ENCODE measurements at places on chromosomes 13 and 19.

DNA sequence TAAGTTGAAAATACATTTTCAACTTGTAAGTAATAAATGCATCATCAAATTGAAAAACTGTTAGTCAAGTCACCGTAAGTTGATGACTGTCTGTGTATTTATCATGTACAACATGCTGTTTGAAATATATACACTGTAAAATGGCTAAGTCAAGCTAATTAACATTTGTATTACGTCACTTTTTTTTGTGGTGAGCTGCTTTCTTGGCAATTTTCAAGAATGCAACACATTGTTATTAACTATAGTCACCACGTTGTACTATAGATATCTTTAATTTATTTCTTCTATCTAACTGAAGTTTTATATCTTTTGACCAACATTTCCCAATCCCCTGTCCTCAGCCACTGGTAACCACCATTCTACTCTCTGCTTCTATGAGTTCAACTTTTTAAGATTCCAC is 57.0 kb downstream of the RBM26 start:
- DNase-seq: no peak

GRCh38 chr13:96816261-96816660 is 178.0 kb downstream of the OXGR1 start:
- peak; percentile 45 for DNase-seq

DNA sequence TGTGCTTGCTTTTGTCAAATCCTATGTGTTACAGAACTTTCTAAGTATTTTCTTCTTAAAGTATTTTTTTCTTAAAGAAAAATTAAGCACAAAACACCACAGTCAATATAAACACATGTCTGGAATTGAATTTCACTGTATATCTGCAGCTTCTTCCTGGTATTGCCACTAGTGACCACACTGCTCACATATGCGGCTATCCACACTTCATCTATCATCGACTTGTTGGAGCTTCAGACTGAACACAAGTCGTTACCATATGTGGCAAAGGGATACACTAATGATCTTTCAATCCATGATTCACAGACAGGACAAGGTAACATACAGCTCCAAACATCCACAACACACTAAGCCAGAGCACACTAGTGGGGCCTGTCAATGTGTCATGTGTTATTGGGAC is 498.4 kb upstream of the ARGLU1 start:
- DNase-seq: no peak

GRCh38 chr13:47126432-47126831 is 229.6 kb upstream of the HTR2A start:
- DNase-seq: no peak

DNA sequence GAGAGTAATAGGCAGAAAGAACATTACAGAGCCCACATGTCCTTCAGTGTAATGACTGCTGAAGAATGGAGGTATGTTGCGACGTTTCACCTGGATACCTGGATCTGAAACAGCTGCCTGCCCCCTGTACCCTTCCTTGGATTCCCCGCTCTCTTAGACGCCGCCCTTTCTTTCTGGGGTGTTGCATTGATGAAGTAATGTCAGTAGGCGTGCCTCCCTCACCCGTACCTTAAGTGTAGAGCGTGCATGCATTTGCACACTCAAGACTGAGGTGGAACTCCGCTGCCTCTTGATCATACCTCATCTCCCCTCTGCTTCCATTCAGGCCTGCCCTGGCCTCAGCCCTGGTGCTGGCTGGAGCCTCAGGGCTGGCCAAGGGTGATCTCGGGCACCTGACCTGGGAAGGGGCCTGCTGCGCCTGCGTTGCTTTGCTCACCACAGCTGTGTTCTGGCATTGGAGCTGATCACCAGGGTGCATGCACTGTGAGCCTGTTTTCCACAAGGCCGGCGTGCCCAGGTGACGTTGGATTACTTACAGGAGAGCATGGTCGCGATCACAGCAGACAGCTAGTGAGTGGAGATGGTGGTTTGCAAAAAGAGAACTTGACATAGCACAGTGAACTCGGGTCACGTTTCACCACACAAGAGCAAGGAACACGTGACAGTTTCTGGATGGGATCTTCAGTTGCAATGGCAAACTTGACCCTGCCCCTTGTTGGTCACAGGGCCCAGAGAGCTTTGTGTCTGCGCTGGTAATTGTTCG is 99.0 kb downstream of the ARHGEF7 start:
- peak; percentile 60 for DNase-seq

GRCh38 chr13:34578471-34578870 is 363.6 kb upstream of the NBEA start:
- no peak for DNase-seq
